ENCODE measurements at places on chromosomes 6 and 20.

DNA sequence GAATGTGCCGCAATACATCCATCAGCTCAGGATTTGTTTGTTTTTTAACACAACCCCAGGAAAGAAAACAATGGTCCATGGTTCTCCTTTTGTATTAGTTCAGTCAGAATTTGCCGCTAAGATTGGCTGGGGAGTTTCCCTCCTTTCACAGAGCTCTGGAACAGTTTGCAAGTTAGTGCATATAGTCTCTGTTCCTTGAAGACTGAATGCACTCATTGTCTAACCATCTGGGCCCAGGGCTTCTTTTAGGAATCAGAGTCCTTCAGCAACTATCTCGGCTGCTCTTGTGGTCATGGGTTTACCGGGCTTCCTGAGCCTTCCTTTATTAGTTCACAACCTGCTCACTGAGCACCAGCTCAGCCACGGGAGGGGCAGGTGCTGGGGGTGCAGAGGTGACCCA is 121.3 kb downstream of the SLC23A2 start:
- DNase-seq: no peak

DNA sequence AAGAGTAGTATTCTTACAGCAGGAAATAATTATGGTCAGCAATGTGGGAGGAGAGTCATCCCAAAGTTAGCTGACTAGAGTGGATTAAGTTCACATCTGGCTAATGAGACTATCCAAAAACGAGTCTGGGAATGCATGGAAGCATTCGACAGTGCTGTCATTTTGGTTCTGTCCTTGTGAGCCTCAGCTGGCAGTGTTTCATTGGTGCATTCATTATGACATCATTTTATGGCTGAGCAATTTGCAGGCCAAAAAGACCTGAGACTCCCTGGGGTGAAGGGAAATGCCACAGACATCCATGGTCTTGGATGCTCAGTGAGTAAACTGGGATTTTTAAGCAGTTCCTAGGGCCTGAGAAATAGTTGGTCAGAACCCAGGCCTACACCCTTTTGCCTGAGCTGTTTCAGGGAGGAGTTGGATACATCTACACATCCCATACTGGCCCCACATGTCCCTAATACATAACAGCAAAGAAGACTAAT is 196.4 kb upstream of the CCN2 start:
- DNase-seq: no peak

- no peak for DNase-seq
These were observed 172.1 kb upstream of the RUNX2 start for GRCh38 chr6:45156075-45156474.

- DNase-seq: no peak
These were observed 11.8 kb downstream of the SRC start for GRCh38 chr20:37357481-37358365.

- no peak for DNase-seq
These were observed 77.9 kb upstream of the RALY start for GRCh38 chr20:33915726-33916331.

DNA sequence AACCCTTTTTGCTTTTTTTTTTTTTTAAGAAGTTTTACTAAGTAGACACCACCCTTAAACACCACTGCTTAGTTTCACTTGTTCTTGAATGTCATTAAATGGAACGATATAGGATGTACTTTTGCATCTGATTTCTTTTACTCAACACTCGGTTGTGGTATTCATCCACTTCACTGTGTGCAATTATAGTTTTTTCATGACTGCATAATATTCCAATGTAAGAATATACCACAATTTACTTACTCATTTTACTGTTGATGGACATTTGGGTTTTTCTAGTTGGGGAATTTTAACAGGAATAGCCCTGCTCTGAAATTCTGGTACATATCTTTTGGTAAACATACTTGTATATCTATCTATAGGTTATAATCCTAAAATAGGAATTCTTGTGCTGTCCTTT is 29.9 kb downstream of the RTN4IP1 start:
- DNase-seq: no peak

DNA sequence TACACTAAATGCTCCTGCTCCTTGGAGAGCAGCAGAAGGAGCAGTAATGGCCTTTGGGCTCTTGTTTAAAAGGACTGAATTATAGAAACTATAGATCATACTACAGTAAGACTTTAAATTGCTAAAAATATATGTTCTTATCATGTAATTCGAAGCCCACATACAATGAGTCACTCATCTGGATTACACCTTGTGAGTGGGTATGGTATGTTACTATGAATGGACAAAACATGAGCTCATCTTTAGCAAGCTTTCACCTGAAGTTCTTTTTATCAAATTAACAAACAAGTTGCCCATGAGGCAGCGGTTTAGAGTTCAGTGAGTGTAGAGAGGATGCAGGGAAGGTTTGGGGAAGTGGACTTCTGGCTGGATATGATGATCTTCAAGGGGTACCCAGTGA is 114.4 kb upstream of the CCN2 start:
- DNase-seq: no peak

DNA sequence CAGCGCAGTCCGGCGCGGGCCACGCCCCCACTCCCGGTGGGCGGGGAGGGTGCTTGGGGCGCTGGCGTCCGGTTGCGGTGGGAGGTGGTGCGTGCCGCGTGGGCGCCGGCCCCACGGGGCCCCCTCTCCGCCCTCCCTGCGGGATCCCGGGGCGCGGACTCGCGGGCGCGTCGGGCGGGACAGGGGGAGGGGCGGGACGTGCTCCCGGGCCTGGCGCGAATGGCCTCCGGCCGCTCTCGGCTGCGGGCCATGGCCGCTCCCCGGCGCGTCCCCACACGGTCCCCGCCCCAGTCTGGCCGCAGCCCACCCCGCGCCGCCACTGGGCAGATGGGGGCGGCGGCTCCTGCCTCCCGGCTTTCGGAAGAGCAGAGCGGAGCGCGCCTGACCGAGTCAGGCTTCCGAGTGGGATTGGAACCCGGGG is 771 bp upstream of the PPP1R3G start:
- no peak for DNase-seq

GRCh38 chr6:30703821-30704220 is 13.0 kb upstream of the NRM start:
- no peak for DNase-seq

- DNase-seq: no peak
These were observed 1.9 kb downstream of the BCL2L1 start for GRCh38 chr20:31720486-31721407.

DNA sequence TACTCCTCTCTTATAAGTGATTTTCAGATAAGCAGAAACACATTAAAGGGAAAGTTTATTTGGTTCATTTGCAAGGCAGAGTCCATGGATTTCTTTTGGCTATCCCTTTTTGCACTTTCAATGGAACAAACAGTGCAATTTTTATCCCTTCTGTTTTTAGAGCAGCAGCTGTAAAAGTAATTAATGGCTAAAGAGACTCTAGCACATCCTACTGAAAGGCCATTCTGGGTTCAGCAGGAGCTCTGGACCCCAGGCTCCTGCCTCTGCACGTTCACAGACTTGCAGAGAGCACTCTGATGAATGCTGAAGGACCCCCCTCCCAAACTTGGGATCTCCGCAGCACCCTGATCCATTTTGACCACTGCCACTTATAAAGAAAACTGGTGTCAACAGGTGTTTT is 40.3 kb upstream of the PDE7B start:
- no peak for DNase-seq

GRCh38 chr6:169172456-169172855 is 81.2 kb downstream of the THBS2 start:
- no peak for DNase-seq

Data from SHP77 (cell line).